ENCODE measurements at places on chromosomes 7 and 10. TPM values are rescaled to one million over a fixed set of nuclear protein-coding genes. Genes with fewer than 3 reads are reported as not detected.

DNA sequence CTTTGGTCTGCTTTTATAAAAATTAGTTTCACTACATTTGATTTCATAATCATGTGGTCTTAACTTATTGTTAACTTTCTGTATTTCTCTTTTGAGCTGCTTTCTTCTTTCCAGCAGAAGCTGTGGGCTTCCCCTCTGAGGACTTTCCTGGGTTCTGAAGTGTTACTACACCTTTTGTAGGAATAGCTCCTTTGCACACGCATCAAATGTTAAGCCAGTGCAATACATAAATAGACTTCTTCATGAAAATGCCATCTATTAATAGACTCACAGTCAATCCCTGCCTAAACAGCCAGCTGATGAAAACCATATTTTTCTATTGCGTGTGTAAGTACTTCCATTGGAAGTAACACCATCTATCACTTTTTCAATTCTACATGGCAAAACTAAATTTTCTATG is 1.5 kb downstream of the ABCB4 start:
- DNase-seq = no peak

- no peak for DNase-seq
Observed at GRCh38 chr10:35712486-35712885, 70.4 kb upstream of the FZD8 start.

DNA sequence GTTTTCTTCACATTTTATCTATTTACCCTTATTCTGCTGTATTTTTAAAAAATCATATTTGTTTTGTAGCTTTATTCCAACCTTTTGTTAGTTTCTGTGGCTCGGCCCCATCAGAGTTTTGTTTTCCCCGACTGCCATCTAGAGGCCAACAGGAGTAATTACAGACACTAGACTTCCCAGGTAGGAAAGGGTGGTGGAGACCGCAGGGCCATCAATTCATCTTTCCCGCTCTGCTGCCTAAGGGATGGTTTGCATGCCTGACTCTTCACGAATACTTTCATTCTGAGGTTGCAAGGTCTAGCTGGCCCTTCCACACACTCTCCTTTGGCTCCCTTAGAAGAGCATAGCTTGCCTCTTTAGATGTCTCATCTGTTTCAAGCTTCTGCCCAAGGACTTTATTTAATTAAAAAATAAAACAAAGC is 38.3 kb downstream of the LYZL2 start:
- peak; percentile 57 for DNase-seq

GRCh38 chr7:134427896-134428295 is 31.0 kb downstream of the AKR1B1 start:
- DNase-seq = no peak

DNA sequence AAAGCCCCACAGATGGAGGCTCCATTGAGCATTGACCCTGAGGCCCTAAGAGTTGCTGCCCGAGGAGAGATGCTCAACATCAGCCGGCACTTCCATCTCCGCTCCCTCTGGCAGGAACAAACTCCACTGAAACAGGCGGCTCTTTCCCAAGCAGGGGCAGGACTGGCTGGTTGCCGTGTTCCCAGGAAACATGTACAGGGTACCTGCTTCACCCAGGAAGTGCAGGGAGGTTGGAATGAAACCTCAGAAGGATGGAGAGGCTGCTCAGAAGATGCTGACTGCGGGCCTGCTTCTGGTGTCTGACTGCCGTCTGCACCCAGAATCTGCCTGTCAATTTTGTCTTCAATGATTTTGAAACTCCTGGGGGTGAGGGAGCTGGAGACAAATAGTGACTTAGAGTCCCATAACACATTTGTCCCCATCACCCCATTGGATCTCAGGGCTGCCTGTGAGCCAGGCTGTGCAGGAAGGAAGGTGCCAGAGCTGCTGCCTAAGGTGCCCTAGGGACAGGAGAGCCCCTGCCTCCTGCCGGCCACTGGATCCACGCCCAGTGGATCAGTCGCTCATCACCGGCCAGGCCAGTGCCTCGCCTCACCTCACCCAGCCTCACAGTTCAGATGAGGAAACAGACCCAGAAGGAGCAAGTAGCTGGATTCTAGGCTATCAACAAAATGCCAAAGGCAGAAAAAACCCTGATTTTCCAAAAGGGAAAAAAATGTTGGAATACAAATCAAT is 237.3 kb downstream of the PTPRN2 start:
- no peak for DNase-seq

ETV1 gene
- total RNA-seq = not detected

PRRT4 gene
- total RNA-seq = 0.27 TPM

Data from activated naive CD4-positive, alpha-beta T cell treated with anti-CD3 and anti-CD28 coated beads, Interleukin-2, amount 50 U/mL, for 72 hours (primary cell).